ENCODE measurements at places on chromosomes 2 and 18. TPM values are rescaled to one million over a fixed set of nuclear protein-coding genes. Genes with fewer than 3 reads are reported as not detected.

The RAB31 gene
- total RNA-seq: 36.0 TPM

The YPEL5 gene
- total RNA-seq: 57.4 TPM

The NEU4 gene
- 0.10 TPM for total RNA-seq

The DAPL1 gene
- total RNA-seq: not detected

The DQX1 gene
- 0.51 TPM for total RNA-seq

GRCh38 chr2:173869244-173870229 lies 95.6 kb downstream of the SP3 start:
- DNase-seq: no peak

- DNase-seq: no peak
Measured at GRCh38 chr2:100124761-100125160, 17.6 kb downstream of the AFF3 start.

GRCh38 chr2:115374981-115375380 lies 932.5 kb downstream of the DPP10 start:
- no peak for DNase-seq

DNA sequence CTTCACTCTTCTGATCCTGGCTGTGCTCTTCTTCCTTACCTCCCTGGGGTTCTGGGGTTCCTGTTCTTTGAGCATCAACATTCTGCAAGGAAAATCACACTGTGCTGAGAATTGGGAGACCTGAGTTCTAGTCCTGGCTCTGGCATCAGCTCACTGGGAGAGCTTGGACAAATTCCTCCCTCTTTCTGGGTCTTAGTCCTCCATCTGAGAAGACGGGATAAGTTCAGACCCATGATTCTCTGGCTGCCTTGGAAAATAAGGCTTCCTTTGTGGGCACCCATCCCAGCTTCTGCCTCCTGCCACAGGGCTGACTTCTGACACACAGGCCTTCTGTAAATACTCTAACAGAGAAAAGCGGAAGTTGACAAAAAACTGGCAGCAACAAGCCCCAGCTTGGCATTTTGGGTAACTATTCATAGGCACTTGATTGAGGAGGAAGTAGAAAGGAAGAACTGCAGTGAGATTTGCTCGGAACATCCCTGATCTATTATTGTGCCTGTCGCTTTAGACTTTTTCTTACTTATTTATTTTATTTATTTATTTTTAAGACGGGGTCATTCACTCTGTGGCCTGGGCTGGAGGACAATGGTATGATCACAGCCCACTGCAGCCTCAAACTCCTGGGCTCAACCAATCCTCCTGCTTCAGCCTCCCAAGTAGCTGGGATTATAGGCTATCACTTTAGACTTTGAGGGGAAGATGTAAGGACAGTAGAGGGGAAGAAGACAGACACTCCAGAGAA lies 7.9 kb downstream of the PCBP1 start:
- DNase-seq: peak; percentile 36

DNA sequence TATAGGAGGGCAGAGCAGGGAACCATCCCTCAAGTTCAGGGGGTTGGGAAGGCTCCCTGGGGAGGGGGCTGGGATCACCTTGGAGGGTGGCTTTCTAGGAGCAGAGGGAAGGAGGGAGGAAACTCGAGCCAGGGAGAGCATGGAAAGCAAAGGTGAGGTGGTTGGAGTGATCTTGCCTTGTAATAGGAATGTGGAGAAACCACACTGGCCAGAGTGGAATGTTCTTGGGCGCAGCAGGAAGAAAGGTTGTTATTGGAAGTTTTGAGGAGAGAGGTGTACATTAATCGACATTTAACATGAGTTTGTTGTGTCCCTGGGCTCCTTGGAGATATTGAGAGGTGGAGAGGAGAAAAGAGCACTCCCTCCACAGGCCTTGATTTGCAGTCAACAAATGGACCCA lies 272.2 kb downstream of the PRKCE start:
- no peak for DNase-seq

- DNase-seq: no peak
Measured at GRCh38 chr2:44740678-44741077, 200.8 kb upstream of the SIX3 start.

DNA sequence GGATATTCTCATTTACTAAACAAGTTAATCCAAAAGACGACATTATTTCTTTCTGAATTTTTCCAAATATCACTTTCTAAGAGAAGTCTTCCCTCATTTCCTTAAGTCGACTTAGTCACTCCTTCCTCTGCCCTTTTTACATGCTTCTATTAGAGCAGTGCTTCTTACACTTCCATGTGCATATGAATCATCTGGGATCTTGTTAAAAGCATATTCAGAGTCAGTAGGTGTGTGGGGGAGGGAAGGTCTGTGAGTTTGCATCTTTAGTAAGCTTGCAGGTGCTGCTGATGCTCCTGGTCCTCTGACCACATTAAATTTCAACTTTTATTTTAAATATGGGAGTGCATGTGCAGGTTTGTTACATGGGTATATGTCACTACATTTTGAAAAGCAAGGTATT lies 582.6 kb downstream of the NRXN1 start:
- no peak for DNase-seq

- DNase-seq: no peak
Measured at GRCh38 chr2:151973901-151974199, 125.0 kb downstream of the CACNB4 start.

GRCh38 chr2:7599462-7600258 lies 682.4 kb downstream of the RNF144A start:
- no peak for DNase-seq

GRCh38 chr2:191202881-191203397 lies 42.3 kb upstream of the MYO1B start:
- no peak for DNase-seq

DNA sequence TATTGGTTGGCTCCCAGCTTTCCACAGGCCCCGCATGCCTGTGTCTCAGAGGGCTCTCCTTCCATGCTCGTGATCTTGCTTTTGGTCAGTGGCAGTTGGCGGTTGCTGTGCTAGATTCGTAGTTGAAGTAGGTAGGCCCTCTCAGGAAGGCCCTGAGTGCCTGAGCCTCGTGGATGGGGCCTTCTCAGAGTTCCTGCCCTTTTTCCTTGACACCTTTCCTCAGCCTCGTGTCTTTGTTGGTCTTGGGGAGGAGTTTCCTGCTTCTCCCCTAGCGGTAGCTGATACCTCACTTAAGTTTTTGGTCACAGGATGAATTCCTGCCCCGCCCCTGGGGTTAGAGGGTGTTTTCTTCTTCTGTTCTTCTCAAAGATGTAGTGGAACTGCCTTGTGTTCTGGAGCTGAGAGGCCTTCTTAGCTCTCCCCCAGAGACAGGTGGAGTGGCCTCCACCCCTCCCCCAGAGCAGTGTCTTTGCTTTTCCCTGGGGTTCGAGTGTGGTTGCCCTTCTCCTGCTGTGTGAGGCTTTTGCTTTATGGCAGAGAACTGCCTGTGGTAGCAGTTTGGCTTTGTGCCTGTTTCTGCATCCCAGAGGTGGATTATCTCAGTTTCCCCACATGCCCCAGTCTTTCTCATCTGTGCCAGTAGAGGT lies 94.8 kb downstream of the ZNF407 start:
- no peak for DNase-seq

DNA sequence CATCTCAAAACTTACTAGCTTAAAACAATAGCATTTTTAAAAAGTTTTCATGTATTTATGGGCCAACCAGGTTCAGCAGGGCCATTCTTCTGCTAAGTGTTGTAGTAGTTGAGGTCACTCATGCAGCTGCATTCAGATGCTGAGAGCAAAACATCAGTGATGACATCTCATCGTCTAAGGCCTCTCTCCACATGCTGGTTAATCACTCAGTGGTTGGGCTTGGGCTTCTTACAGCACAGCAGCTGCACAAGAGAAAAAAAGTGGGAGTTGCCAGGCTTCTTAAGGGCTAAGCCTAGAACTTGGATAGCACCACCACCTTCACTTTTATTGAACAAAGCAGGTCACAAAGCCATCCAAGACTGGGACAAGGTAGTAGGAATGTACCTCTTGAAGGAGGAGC lies 190.3 kb downstream of the IRS1 start:
- no peak for DNase-seq

- no peak for DNase-seq
Measured at GRCh38 chr18:64097497-64097896, 51.4 kb downstream of the LINC00305 start.

DNA sequence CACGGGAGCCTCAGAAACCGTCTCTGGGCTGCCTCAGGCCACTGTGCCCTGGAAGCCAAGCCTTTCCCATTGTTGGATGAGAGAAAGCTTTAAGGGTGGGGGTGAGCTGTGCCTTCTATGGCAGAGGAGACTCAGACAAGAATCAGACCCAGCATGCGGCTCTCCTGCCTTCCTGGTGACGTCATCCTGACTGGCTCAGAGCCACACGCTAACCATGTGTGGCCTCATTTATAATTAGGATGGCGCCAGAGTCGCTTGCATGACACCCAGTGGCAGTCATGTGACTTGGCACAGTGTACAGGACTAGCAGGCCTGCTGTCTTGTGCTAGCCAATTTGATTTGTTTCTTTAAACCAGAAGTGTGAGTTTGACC lies 99.1 kb downstream of the SH3BP4 start:
- no peak for DNase-seq

DNA sequence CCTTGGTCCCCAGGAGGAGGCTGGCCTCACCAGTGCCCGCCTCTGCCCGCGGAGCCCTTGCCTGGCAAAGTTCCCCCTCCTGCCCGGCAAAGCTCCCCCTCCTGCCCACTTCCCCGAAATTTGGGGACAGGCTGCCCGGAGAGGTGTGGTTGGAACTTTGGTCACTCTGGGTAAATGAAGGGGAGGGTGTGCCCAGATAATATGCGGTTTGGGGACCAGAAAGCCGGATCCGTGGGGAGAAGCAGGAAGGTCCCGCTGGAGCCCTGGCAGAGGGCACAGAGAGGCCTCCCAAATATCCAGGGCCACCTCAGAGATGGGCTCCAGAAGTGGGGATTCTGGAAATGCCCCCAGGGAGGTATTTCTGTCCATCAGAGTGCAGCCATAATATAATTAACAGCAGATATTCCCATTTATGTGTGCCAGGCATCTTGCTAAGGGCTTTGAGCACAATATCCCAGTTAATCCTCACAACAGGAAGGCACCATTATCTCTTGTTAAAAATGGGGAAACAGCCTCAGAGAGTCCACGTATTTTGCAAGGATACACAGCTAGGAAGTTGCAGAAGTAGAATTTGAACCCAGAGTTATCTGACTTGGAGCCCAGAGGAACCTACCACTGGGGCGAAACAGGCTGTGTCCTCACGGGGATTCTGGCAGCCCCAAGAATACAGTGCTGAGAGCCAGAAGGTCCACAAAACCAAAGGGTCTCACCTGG lies 914 bp downstream of the STEAP3 start:
- DNase-seq: no peak

DNA sequence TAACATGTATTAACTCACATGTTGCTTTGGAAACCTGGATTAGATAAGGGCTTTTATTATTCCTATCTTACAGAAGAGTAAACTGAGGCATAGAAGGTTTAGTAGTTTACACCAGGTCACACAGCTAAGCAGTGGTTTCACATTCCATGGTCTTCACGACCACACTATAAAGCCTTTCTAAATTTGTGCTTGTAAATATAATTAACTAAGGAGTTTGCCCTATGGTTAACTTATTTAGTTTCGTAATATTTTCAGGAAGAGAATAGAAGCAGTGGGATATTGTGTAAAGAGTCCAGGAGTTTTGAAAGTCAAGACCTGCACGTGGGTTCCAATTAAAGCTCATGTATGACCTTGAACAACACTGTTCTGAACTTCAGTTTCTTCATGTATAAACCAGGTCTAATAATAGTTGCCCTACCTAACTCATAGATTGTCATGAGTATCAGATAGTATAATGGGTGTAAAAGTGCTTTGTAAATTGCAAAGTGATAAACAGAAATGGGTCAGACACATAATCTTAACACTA lies 19.5 kb upstream of the SOS1 start:
- no peak for DNase-seq

DNA sequence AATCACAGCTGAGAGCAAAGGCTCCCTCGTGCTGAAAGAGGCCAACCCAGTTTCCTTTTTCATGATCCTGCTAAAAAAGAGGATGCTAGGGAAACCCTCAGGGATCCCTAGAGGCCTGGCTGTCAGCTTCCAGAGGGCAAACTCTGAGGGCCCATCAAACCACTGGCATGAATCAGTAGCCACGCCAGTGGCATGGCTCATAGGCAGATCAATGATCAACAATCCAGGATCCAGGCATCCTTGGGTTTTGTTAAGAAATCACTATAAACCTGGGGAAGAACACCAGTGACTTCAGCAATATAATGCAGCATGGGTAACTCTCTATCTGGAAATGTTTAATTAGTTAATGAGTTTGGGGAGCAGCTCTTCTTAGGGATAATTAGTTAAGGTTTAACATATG lies 286.5 kb downstream of the C1D start:
- no peak for DNase-seq

DNA sequence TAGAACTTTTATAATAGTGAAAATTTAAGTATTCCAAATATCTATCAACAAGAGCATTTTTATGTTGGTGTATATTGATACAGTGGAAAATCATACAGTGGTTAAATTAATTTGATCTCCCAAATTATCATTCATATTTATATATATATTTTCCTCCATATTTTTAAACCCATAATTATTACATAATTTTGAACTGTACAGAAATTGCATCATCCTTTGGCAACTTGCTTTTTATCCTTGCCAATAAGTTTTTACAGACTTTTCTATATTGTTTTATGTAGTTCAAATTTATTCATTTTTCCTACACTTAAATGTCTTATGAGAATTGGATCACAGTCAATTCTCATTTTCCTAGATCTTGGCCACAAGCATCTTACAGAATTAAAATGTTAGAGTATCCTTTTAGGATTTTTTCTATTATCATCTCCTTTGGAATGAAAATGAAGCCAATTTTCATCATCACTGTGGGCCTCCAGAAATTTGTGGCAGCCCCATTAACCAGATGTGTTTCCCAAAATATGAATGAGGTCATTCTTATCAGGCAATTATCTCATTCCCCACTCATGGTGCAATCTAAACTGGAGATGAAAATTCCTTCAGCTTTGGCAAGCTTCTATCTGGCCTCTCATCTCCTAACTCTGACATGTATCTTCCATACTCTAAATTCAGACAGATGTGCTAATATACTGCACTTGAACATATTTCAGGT lies 94.2 kb upstream of the DLGAP1 start:
- DNase-seq: no peak

GRCh38 chr18:11077548-11078187 lies 71.7 kb downstream of the PIEZO2 start:
- DNase-seq: no peak

- no peak for DNase-seq
Measured at GRCh38 chr2:71784734-71785511, 331.6 kb downstream of the DYSF start.

GRCh38 chr18:21164548-21165095 lies 53.0 kb upstream of the ROCK1 start:
- no peak for DNase-seq

- no peak for DNase-seq
Measured at GRCh38 chr18:55910296-55910695, 322.3 kb upstream of the TCF4 start.
